ENCODE measurements at places on chromosomes 3 and 15.

DNA sequence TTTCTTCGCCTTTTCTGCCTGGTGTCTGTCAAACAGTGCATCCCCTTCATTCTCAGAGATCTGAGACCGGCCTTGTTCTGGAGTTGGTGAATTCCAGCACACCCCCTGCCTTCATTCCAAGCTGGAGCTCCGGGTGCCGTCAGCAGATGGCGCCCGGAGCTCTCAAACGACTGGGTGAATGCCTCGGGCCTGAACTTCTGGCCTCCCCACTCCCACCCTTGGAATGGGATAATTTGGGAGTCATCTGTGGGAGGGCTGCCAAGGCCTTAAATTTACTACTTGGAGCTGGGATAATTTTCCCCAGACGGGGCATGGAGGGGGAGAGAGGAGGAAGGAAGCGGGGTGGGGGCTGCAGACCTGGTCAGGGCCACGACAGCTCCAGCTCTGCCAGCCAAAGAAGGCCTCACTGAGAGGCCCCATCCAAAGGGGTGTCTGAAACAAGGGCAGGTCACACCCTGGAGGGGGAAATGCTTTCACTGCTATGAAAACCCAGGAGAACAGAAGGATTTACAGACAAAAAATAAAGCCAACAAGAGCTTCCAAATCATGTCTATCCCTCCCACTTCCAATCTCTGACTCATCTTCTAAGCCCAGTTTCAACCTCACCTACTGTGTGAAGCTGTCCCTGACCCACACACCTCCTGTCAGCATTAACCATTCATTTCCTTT is 187.9 kb downstream of the OPA1 start:
- peak; percentile 79 for DNase-seq

DNA sequence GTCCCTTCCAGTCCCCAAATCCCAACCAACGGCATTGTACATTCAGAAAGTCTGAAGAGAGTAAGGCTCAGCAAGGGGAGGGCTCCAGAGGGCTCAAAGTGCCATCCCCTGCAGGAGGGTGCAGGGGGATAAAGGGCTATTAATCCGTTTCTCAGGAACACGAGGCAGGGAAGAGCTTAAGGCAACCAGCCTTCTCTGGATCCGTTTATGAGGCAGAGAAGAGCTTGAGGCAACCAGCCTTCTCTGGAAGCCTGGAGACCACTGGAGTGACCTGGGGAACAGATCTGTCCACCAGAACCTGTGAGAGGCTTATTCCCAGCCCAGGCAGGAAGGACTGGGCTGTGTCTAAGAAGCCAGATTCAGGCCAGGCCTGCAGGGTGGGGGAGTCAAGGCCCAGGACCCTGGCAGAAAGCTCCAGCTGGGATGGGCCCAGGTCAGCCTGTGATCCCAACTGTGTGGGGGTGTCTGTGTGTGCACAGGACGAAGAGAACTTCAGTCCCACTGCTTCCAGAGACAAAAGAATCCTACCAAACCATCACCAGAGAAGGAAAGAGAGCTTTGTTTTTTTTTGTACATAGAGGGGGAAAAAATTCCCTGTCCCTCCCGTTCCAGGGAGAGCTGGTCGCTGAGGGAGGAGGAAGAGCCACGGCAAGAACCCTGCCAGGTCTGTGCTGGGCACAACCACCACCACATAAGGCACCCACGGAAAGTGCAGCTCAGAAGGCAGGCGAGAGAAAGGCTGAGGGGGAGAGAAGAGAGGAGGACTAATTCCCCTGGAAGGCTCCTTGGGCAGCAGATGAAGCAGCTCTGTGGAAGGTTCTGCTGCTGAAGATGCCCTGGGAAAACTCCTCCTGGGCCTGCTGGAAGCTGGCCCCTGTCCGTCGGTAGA is 1.6 kb upstream of the ULK3 start:
- no peak for DNase-seq

DNA sequence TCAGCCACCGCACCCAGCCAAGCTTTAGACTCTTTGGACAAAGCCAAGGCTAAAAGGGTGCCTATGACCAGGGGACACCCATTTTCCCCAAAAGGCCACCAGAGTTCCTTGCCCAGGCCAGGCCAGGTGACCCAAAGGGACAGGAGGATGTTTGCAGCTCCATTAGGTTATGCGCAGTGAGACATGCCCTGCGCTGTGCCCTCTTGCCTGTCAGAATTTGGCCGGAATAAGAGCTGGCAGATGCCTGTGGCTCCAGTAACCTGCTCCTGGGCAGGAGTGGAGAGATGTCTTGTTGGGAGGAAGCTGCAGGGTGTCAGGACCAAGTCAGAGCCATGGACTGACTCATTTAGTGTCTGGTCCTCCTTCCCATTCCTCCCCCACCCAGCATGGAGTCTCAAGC is 20.5 kb downstream of the DNASE1L3 start:
- no peak for DNase-seq

DNA sequence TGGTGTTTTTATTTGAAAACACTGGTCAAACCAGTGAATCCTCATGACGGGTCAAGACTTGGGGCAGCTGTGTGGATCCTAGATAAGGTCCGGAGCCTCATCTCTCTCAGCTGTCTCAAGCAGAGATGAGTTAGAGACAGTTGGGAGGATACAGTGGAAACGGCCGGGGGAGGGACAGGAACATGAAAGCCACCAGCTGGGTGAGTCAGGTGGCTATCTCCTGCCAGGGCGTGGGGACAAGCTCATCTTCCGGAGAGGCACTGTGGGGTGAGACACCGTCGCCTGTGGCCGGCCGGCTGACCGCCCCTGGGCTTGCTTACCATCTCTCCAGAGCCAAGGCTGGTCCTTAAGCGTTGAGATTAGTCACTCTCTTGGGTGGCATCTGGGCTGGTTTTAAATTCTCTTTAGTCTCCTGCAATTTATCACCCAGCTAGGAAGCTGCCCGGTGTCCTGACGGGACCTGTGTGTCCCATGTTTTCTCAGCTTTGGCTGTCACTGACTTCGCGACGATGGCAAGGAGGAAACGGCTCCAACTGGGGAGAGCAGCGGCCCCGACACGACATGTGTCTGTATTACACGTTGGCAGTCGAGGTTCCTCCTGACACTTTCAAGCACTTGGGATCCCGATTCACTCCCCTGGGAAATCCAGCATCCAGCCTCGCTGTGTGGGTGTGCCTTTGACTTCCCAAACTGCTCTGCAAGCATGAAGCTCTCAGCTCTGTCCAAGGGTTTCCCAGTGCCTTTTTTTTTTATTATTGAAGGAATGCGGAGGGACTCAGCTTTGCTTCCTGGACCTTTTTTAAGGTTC is 7.5 kb downstream of the ST8SIA2 start:
- no peak for DNase-seq

DNA sequence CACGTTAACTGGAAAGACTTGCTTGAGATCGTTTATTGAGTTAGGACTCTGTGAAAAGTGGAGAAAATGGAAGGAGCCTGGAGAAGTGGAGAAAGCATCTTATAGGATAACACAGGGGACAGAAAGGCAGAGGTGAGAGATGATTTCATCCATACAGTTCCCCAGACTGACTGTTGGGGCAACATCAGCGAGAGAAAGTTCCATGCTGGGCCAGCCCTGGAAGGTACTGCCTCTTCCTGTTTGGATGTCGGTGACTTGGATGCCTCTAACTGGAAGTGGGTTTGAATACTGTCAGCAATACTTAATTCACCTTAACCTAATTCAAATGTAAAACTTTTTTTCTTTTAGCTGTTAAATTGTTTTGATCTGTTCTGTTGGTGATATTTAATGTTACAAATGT is 32.3 kb downstream of the ATP13A5 start:
- no peak for DNase-seq

DNA sequence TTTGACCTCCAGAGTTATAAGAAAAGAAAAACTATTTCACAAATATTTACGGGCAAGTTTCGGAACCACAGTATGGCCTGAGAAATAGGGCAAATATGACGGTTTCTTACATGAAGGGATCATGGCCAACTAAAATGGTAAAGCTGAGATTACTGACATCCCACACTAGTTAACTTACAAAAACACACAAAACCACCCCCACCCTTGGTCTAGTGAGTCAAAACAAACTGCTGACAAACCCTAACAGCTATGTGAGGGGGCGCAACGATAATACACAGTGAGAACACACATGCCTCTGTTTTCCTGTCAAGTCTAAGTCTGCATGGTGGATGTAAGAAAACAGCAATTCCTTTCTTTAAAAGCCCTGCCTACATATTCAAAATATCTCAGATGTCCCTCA is 32.3 kb downstream of the CBLB start:
- DNase-seq: no peak

GRCh38 chr15:41337047-41337446 is 4.4 kb downstream of the NUSAP1 start:
- DNase-seq: no peak

DNA sequence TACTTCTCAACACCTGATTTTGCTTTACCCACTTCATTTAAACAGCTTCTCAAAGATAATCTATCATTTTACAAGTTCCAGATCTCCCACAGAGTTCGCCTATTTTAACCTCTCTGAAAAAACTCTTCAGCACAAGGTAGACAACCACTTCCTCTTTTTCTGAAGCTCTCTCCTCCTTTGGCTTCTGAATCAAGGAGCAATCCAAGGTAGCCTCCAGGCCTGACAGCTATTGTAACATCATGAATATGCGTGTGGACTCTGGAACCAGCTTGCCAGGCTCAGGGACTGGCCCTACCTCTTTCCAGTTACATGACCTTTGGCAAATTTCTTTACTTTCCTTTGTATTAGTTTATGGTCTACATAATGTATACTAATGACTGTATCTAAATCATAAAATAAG is 405.9 kb upstream of the ZNF385D start:
- no peak for DNase-seq

DNA sequence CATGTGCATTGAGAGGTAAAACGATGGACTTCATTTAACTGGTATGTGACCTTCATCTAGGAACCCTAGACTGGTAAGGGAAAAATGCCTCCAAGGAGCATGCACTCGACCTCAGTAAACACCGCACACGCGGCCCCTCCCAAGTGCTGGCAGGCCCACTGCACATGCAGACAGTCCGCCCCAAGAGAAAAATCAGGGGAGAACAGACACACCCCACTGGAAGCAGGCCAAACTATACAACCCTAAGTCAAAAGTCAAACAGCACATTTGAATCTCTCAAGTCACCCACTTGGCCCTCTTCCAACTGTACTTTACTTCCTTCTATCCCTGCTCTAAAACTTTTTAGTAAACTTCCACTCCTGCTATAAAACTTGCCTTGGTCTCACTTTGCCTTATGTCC is 250.1 kb upstream of the HES1 start:
- DNase-seq: no peak

DNA sequence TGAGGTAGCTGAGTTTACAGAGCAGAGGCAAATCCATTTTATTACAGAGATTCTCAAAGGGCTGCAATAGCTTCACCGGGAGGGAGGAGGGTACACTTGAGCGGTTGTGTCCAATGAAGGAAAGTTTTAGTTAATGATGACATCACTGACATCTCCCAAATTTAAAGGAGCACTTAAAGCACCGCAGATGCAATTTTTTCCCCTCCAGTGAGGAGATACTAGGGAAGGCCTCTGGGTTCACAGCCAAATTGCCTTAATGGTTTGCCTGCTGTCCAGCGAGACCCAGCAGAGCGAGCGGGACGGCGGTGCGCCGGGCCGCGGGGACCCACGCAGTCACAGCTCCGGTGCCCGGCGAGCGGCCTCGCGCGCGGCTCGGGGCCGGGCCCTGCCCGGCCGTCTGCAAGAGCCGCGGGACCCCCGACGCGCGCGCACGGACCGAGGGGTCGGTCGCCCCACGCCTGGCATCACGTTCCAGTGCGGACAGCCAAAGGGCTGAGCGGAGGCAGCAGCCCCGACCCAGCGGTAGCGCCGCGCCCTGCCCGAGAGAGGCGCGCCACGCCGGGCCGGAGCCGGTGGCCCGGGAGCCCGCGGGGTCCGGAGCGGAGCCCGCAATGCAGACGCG is 160.5 kb upstream of the CHRNA7 start:
- DNase-seq: peak; percentile 53

DNA sequence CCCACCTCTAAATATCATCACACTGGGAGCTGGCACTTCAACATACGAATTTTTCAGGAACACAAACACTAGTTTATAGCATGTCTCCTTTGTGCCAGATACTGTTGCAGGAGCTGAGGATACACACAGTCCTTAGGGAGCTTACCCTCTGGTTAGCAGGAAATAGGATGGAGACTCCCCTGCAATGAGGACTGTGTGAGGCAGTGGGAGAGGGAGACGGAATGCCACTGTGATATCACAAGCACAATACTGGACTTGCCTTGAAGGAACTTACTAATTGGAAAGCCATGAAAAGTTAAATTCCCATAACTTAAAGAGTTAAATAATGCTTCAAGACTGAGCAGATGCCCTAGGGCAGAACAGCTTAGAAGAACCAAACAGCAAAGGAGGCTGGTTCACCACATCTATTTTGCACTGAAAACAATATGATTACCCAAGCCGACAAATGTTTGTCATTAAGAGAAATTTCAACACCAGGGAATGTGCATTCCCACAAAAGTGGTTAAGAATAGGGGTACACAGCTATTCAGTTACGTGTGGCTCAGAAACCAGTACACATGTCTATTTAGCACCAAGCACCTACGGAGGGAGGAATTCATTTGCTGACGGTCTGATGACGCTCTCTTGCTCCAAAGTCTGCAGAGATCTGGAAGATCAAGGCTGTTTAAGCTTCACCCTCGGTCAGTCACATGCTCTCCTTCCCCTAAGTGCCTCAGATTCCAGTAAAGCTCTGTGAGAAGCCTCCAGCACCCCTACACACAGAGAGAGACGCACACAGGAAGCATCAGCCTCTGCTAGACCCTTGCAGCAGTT is 5.2 kb downstream of the TBC1D2B start:
- peak; percentile 87 for DNase-seq

- no peak for DNase-seq
Observed at GRCh38 chr3:134625885-134626741, 24.7 kb downstream of the KY start.

DNA sequence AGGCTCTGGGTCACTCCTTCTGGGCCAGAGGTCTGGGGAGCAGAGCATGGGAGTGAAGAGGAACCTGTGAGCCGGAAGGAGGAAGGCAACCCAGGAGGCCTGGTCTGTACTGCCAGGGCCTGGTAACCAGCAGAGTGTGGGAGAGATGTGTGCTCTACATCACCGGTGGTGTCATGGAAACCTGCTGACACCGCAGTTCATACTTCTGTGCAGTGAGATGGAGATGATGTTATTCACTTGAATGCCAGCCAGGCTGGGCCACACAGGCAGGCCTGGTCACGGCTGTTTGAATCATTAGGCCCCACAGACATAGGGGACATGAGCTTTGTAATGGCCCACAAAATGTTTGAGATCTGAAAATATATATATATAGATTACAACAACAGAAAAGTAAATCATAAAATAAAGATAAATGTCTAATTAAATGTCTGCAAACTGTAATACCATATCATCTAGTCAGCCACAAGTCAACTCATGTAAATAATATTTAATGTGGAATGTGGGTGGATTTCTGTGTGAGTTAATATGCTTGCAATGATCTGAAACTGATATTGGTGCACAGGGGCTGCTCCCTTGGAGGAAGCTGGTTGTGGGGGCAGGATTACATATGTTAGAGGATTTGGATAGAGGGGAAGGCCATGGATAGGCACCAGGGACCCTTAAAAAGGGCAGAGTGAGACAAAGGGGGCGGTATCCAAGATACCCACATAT is 108.5 kb upstream of the PFN2 start:
- no peak for DNase-seq

GRCh38 chr15:58241872-58242271 is 103.7 kb downstream of the AQP9 start:
- DNase-seq: no peak

GRCh38 chr3:58085616-58086015 is 77.4 kb downstream of the FLNB start:
- DNase-seq: no peak

Data from pons (tissue), 1 donor.